ENCODE measurements at places on chromosomes 7 and 10.

- no peak for DNase-seq
Observed at GRCh38 chr10:95229724-95230627, 35.9 kb downstream of the ACSM6 start.

- DNase-seq, result peak; percentile 10
Observed at GRCh38 chr10:61900829-61901792, at the start of gene ARID5B. Gene ARID5B, plus strand, starts transcription at chr10:61901699. Its CDS starts 11 bp downstream, at chr10:61901710.

- no peak for DNase-seq
Observed at GRCh38 chr7:121557034-121557892, 161.2 kb upstream of the FAM3C start.

- DNase-seq, result no peak
Observed at GRCh38 chr10:76631884-76632766, 1005.5 kb downstream of the KCNMA1 start.

DNA sequence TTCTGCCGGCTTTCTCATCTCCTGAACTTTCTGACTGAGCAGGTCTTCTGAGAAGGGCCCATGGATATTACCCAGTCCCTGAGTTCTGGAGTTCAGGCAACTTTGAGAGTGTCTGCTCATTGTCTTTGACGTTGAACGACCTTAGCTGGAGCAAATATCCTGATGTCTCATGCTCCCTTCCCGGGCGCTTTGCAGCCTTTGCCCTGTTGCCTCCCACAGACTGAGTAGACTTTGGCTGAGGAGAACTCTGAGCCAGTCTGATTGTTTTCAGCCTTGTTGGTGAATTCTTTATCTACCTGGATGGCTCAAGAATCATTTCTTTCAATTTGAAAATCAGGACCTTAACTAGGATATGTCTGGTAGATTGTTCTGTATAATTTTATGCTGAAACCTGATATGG is 353.7 kb downstream of the GLRX3 start:
- no peak for DNase-seq

- DNase-seq, result no peak
Observed at GRCh38 chr10:11794566-11794965, 28.6 kb upstream of the PROSER2 start.

- no peak for DNase-seq
Observed at GRCh38 chr10:103874730-103875129, 19.4 kb upstream of the SH3PXD2A start.

DNA sequence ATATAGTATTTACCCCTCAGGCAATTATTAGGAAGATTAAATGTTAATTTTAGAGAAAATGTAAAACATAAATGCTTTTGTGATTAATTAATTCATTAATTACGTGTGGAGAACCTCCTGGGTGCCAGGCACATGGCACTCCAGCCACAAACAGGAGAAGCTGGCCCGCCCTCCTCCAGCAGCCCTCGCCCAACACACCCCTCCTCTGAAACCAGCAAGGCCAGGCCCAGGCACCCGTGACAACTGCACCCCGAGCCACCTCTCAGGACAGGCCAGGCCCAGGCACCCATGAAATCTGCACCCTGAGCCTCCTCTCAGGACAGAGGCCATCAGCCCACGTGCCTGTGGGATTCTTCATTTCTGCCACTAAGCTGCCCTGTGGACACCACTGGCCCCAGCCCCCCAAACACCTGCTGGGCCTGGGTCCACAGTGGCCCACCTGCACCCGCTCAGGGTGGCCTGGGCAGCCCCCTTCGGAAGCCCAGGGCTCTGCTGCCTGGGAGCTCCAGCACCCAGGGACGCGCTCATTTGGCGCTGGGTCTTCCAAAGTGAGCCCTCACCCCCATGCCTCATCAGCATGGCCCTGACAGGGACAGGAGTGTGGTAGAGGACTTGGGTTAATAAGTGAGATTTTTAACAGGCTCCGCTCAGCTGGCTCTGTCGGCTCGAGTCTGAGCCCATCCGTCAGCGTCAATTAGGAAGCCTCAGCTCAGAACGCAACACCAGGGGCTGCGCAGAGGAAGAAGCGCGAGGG is 482.1 kb downstream of the DNAJB6 start:
- no peak for DNase-seq

- DNase-seq, result no peak
Observed at GRCh38 chr10:6721964-6722615, 142.0 kb upstream of the PRKCQ start.

DNA sequence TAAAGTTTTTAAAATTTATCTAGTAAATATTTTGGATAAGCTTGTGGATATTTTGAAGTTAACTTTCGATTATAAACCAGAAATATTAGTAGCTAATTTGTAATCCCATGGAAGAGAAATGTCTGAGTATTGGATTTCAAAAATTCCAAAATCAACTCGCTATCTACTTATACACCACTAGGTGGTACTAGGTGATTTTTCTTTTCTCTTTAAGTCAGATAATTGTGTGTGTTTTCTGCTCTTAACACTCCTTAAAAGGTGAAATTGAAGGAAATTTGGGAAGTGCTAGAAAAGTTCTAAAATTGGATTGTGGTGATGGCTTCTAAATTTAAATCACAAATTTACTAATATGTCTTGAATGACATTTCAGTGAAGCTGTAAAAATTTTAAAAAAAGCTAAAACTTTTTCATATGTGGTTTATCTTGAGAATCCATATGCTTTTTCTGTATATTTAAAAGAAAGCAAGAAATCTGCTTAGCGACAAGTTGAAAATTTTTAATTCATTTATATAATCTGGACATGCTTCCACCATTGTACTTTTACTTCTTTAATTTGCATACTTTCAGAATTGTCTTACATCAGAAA is 90.2 kb downstream of the IPMK start:
- DNase-seq, result no peak

DNA sequence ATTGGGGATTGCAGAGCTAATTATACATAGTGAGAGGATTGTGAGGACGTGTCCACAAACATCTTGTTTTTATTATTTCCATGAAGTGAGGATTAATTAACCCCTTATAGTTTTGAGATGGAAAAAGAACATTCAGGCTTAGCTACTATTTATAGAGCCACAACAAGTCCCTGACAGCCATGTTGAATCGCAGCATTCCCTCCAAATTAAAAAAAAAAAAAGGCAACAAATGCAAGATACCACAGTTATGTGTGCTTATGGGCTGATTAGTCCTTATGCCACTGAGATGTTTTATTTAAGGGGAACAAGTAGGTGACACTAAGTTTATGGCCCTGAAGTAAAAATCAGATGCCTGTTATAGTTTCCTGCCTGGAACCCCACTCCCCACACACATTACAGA is 350.3 kb downstream of the GPAM start:
- DNase-seq, result no peak

DNA sequence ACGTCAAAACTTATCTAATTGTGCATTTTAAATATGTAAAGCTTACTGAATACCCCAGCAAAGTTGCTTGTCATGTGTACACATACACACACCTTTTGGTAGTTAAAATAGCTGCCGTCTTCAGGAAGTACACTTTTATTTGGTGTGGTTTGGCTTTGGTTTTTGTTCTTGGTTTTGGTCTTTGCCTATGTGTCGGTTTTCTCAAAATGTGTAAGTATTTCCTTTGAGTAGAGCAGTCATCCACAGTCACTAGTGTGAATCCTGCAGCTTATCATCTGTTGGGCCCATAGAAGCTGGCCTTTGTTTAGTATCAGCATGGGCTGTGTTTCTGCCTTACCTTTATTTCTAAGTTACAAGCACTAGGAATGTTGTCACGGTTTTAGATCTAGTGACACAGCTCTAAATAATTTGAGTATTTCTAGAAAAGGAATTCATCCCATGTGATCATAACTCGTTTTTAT is 35.3 kb downstream of the NET1 start:
- no peak for DNase-seq

DNA sequence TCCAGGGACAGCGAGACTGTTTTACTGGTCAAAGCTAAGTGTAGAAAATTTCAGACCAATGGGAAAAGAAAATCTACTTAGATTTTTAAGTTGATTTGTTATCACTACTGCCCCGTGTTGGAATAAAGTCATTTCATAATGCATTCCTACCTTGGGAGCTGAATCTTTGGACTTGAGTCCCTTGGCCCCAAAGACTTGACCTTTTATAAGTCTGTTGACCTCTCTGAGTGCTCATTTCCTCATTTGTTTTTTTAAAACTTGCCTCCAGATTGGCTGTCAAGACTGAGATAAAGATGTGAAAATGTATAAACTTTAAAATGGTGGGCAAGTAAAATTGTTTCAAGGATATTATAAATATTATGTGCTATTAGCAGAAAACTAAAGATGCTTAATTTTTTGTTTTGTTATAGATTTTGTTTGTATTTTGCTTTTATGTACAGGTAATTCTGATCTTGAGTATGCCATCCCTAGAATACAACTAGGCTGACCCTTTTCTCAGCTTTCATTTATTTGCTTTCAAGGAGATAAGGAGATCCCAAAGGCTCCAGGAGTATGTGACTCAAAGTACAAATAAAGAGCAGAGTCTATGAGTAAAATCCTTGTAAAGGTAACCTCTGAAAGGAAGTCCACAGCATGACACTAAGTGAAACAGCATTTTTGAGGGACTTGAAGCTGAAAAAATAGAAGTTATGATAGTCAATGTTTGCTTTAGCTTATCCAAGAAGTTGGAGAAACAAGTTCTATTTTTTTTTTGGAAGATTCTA is 54.6 kb downstream of the TMEM26 start:
- no peak for DNase-seq

DNA sequence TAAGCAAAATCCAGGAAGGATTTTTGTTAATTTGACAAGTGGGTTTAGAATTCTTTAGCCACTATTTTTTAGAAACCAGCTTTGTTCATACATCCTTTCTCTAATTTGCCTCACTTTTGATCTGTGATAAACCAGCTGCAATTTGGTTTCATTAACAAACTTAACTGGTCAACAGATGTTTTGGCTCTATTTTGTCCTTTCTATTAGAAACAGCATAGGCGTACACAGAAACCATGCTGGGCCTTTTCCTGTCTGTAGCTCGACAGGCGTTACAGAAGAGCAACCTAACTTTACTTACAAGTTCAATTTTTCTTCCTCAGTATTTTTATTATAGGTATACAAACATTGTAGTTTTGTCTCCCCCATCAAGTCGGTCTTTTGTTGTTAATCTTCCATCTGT is 28.2 kb downstream of the KAT6B start:
- DNase-seq, result no peak

DNA sequence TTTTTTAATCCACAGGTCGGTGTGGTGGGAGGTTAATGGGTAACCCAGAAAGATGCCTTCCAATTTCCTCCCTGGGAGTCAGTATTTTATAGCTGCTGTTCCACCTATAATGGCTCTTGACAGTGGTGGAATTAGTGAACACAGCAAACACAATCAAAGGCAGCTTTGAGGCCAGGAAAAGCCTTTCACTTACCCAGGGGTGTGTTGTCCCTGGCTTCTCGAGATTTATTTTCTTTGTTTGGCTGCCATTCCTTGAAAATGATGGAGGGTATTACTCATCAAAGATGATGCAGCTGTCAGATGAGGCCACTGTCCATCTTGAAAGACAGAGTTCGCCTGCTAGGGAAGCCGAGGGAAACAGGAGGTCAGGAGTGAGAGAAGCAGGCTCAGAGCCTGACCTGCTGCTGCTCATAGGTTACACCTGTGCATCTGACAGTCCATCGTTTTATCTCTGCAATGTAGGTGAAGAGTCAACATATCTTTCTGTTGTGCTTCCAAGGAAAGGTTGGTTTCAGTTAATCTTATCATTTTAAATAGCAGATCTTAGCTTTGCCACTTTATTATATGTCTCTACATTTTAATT is 221.6 kb downstream of the XPNPEP1 start:
- no peak for DNase-seq

GRCh38 chr10:60964257-60965235 is 20.6 kb upstream of the RHOBTB1 start:
- DNase-seq, result no peak

- no peak for DNase-seq
Observed at GRCh38 chr7:56023500-56023899, 27.7 kb downstream of the PSPH start.

GRCh38 chr10:47336387-47337134 is 11.6 kb upstream of the RBP3 start:
- DNase-seq, result no peak

DNA sequence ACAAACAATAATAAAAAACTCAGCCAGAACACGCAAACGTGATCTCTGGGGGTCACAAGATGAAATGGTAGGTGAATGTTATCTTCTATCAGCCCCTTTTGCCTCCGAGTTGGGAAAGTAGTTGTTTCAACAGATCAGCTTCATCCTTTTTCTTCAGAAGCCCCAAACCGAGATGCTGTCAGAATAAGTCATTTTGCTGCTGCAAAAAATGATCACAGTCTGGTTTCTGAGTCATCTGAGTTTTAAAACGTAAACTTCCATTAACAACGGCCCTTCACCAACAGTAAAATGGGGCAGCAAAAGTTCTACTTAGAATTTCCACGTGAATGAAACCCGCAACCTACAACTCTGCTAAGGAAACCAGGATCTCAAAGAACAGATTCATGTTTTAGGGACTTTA is 44.9 kb downstream of the JCAD start:
- no peak for DNase-seq
